ENCODE measurements at places on chromosomes 5 and 9. TPM values are rescaled to one million over a fixed set of nuclear protein-coding genes. Genes with fewer than 3 reads are reported as not detected.

DNA sequence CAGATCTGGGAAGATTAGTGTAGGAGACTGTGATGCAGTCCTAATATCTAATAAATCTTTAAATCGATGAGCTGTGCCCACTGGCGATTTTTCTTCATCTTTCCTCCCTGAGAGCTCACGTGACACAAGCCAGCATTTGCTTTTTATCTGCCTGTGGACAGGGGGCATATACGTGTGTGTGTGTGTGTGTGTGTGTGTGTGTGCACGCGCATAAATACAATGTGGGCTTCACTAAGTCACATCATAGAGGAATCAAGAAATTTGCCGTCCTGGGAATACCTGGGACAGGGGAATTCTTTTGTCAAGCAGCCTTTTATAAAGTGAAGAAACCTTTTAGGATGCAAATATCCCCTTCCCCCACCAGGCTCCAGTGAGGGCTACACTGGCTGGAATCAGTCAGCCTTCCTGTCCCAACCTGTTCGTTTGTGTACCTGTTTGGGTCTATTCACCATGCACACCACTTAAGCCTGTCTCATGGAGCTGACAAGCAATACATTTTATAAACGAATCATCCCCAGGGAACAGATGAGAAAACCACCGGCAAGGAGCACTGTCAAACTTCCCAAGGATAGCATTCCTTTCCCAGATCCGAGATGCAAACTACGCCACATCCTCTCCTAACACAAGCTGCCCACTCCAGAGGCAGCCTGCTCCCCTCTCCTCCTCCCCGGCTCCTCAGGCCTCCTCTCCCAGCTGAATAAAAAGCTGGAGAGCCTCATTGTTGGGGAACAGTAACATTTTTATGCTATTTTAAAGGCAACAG is 2.7 kb downstream of the EPB41L4B start:
- H3K27me3 ChIP-seq, result peaks cover 15% of the 10 kb centered on the region
- DNase-seq, result no peak
- peaks cover 12% of the 10 kb centered on the region for H3K4me1 ChIP-seq
- no peak overlapping the region for H3K4me3 ChIP-seq

DNA sequence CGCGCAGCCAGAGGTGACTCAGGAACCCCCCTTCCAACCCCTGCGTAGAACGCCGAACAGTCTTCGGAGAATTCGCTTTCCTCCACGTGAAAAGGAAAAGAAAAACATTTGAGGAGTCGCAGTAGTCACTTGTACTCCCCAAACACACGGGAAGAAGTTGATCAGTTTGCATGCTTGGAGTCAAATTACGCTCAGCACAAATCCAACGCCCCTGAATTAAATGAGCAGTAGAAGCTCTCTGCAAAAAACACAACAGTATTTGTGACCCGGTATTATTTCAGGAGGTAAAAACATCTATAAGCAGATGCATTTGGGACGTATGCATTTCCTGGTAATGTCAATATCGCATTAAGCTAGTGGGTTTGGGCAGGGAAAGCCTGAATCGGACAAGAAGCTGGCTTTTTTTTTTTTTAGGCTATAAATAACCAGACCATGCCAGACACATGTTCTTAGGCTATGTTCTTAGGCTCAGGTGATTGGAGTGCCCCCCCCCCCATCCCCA is 854 bp upstream of the ARL15 start:
- peak overlapping the region; percentile 79 for H3K4me3 ChIP-seq
- peaks cover 14% of the 10 kb centered on the region for H3K4me1 ChIP-seq
- H3K27ac ChIP-seq, result peak overlapping the region; percentile 65
- DNase-seq, result peak; percentile 49
- H3K36me3 ChIP-seq, result no peaks in the 10 kb centered on the region

- H3K4me3 ChIP-seq, result no peak overlapping the region
- no peaks in the 10 kb centered on the region for H3K4me1 ChIP-seq
- DNase-seq, result no peak
- no peaks in the 10 kb centered on the region for H3K36me3 ChIP-seq
Measured at GRCh38 chr9:116151966-116152381, 1.6 kb upstream of the PAPPA start.

- no peaks in the 10 kb centered on the region for H3K36me3 ChIP-seq
- H3K4me1 ChIP-seq, result no peaks in the 10 kb centered on the region
- H3K27ac ChIP-seq, result no peak overlapping the region
- H3K27me3 ChIP-seq, result no peaks in the 10 kb centered on the region
Measured at GRCh38 chr5:144390133-144390532, 219.5 kb downstream of the KCTD16 start.

- no peaks in the 10 kb centered on the region for H3K27me3 ChIP-seq
- no peak overlapping the region for H3K27ac ChIP-seq
- no peaks in the 10 kb centered on the region for H3K4me1 ChIP-seq
- no peak for DNase-seq
Measured at GRCh38 chr5:7376871-7377270, 19.1 kb upstream of the ADCY2 start.

DNA sequence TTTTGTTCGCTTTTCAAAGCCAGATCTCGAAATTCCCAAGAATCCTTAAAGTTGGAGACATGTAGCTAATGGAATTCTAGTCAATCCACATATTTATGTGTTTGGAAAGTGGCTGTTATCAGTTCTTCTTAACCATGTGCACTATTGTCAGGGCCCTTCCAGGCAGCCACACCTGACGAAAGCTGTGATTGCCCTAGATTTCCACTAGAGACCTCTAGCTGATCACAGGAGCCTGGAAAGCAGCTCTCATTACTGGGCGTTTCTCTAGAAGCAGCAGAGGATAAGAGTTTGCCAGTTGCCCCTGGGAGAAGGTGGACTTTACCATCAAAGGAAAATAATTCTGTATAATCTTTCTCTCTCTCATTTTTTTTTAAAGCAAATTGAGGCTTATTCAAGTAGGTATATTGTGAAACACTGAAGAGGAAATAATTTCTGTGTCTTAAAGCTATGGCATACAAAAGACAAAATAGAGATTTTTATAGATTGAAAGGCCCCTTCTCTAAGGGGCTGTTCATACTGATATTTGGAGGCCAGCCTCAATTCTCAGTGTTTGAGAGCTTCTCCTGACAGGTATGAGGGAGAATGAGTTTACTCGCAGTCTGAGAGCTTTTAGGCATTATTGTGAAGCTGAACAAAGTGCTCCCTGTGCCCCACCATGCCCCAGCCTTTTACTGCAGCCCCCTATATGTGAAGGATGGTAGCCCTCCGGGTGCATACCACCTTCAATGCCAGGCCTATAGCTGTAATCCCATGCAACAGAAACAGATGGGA is 405.4 kb upstream of the ACTBL2 start:
- no peaks in the 10 kb centered on the region for H3K36me3 ChIP-seq
- H3K27ac ChIP-seq, result no peak overlapping the region
- H3K27me3 ChIP-seq, result no peaks in the 10 kb centered on the region
- DNase-seq, result no peak

DNA sequence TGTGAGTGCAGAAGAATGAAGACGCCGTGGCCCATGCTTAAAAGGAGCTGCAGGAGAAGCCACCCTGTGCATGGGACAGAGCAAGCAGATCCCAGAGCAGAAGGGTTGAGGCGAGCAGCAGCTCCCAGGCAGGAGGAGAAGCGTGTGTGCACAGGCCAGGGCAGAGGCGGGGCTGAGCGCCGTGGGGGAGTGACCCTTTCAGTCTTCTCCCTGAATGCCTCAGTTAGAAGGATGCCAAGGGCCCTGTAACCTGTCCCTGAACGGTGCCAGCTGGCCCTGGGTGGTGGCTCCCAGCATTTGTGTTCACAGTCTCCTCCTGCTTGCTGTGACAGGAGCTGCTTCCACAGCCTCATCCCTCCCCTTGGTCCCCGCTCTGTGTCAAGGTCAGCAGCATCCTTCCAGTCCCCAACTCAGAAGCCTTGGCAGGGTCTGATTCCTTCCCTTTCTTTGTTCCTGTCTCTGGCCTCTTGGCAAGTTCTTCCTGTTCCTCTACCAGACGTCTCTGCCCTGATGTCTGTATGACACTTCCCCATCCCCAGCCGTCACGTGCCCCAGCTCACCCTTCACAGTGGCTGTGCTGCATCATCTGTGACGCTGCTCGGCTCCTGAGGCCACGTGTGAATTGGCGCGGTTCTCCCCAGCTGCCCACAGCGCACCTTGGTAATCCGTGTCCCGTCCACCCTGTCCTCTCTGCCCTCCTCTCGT is 5.2 kb downstream of the EXOC3 start:
- no peak overlapping the region for H3K4me3 ChIP-seq
- H3K27ac ChIP-seq, result no peak overlapping the region
- no peaks in the 10 kb centered on the region for H3K27me3 ChIP-seq
- DNase-seq, result no peak
- peaks cover 31% of the 10 kb centered on the region for H3K4me1 ChIP-seq

DNA sequence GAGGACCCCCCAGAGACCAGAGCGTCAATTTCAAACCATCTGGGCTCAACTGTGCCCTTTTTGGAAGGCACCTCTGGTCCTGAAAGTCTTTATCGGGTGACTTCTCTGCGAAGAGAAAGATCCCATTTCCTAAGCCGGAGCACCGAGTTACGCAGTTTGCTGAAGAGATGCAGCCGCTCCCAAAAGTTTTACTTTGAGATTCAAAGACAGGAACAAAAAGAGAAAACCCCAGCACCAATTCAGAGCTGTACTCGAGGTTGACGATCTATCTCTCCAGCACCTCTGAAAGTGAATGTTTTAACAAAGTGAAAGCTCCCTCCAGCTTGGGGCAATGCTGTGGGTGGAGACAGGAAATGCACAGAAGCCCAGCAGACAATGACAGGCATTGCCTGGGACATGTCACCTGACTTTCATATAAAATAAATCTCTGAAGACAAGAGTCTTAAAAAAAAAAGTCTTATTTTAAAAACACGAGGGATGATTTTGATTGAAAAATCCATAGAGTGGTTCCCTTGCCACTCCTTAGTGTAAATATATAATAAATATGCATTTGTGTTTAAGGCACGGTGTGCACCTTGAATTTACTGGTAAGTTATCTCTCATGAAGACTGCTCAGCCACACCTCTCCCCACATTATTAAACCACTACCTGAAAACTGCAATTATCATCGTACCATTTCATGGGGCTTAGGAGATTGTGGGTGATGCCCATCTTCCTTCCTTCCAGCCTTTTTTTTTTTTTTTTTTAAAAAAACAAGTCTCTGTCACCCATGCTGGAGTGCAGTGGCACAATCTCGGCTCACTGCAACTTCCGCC is 79.9 kb downstream of the FNBP1 start:
- no peaks in the 10 kb centered on the region for H3K27me3 ChIP-seq
- H3K4me1 ChIP-seq, result peaks cover 28% of the 10 kb centered on the region
- H3K27ac ChIP-seq, result peak overlapping the region; percentile 95

GRCh38 chr5:65812648-65813047 is 90.6 kb downstream of the NLN start:
- peak; percentile 7 for DNase-seq
- no peaks in the 10 kb centered on the region for H3K27me3 ChIP-seq
- H3K4me1 ChIP-seq, result no peaks in the 10 kb centered on the region
- H3K27ac ChIP-seq, result no peak overlapping the region
- no peak overlapping the region for H3K4me3 ChIP-seq
- no peaks in the 10 kb centered on the region for H3K36me3 ChIP-seq

GRCh38 chr5:35850967-35851680 is 5.6 kb upstream of the IL7R start:
- H3K36me3 ChIP-seq, result no peaks in the 10 kb centered on the region
- no peak overlapping the region for H3K27ac ChIP-seq
- peaks cover 18% of the 10 kb centered on the region for H3K4me1 ChIP-seq
- no peaks in the 10 kb centered on the region for H3K27me3 ChIP-seq

DNA sequence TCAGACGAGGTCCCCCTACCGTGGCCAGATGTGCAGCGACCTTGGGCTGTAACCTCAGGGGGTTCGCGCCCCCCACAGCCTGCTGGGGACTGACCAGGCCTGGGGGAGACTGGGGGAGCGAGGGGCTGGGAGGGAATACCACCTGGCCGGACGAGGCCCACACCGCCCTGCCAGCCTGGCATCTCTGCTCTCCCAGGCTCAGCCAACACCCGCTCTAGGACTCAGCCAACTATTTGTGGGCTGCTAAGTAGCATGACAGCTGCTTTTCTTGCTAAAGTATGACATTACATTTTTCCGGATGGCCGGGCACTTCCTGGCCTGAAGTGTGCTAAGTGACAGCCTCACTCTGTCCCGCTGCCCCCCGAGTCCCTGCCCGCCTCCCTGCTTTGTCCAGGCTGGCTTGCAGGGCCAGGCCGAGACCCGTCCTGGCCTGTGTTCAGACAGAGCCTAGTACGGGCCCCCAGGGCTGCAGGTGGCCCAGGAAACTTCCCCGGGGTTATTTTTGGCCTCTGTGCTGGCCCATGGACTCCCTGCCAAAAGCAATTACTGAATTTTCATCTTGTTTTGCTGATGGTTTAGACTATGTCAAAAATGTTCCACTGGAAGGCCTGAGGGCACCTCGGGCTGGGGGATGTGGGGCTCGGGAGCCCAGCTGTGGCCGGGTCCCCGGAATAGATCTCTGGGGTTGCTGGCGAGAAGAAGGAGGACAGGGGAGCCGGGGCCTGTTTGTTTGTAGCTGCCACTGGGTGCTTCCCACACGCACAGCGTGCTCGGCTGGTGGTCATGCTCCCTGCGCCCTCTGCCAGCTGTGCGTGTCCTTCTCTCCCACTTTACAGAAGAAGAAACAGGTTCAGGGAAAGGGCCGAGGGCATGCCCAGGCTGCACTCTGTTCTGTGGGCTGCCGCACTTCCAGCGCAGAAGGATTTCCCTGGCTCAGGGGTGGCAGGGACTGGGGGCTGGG is 13.4 kb upstream of the SLC2A6 start:
- no peaks in the 10 kb centered on the region for H3K4me1 ChIP-seq
- H3K27ac ChIP-seq, result no peak overlapping the region
- no peak overlapping the region for H3K4me3 ChIP-seq
- H3K27me3 ChIP-seq, result no peaks in the 10 kb centered on the region
- no peaks in the 10 kb centered on the region for H3K36me3 ChIP-seq

Gene DOCK2
- 317 TPM for total RNA-seq

Gene PLPP7
- 0.34 TPM for total RNA-seq

Gene CARTPT
- total RNA-seq, result not detected

Gene PCDH12
- total RNA-seq, result not detected

Gene IL13
- total RNA-seq, result not detected

Gene CCDC187
- 0.18 TPM for total RNA-seq
